KG1 (cell line): ENCODE measurements at places on chromosomes 7 and 10.

DNA sequence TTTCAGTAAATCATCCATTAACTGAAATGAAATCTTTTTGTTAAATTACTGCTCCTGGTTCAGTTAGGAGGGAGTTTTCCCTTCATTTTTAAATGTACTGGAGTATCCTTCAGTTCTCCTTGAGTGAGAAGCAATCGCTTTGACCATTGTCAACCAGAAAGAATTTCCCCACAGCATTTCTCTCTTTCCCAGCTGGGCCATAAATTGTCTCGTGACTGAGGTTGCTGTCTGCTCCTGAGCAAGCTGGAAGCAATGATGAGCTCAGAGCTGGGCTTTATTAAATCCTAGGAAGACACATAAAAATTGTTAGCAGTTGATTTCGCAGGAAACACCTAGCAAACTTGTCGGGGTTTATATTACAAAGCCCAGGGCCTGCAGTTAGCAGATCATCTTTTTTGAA is 102.0 kb upstream of the INSYN2A start:
- DNase-seq: no peak

DNA sequence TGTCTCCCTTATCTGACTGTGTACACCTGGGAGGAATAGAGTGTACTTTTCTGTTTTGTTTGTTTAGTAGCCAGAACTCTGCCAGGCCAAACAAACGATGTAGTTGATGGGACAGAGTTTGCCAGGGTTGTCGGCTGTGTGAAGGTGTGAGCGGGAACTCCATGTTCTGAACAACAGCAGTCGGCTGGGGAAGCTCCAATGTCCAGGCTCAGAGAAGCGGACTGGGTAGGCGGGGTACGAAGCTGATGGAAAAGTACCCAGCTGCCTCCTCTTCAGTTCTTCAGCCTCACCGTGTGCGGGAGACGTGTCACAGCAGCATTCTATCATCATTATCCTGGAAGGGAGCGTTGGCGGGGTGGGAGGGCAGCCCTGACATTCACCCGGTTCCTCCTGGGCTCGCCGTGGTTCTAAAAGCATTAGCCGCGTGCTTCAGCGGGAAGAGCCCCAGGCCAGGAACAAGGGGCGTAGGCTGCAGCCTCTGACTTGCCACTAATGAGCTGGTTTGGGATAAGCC is 52.9 kb downstream of the PFKFB3 start:
- no peak for DNase-seq

GRCh38 chr7:68689087-68689433 is 909.2 kb upstream of the AUTS2 start:
- no peak for DNase-seq

- no peak for DNase-seq
Observed at GRCh38 chr7:43927810-43928209, 1.6 kb downstream of the UBE2D4 start.

- no peak for DNase-seq
Observed at GRCh38 chr10:14486777-14487487, 156.2 kb upstream of the FRMD4A start.

DNA sequence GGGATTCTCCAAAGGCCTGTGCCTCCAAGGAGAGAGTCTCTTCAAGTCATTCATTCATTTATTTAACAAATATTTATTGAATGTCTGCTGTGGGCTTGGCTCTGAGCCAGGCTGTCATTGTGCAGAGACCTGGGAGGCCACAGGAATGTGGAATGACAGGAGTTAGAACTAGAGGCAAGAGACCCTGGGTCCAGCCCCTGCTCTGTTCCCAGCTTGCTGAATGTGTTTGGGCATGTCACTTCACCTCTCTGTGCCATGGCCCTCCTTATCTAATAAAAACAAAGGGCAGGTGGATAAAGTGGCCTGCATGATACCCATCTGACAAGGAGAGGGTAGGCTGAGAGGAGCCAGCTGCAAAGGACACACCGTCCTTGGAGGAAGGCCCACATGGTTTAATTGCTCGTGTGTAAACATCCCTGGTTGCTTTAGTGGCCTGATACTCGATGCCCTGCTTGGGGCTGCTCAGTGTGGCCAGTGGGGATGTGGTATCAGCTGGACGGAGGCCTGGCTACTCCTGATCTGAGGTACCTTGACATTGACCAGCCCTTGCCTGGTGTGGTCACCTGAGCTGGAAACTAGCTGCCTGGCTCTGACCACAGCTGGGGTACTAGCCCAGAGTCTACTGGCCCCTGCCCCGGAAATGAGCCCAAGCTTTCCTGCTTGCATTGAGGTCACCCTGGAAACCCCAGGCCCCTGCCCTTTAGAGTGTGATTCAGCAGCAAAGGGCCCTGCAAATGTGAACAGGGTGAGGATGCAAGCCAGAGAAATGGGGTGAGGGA is 116.2 kb downstream of the CDH23 start:
- DNase-seq: no peak

- no peak for DNase-seq
Observed at GRCh38 chr10:17808971-17809841, at the start of gene MRC1. MRC1 (plus strand) TSS chr10:17809348; CDS start chr10:17809466, 118 bp downstream.

GRCh38 chr7:81846398-81846797 is 76.6 kb upstream of the HGF start:
- DNase-seq: peak; percentile 82

DNA sequence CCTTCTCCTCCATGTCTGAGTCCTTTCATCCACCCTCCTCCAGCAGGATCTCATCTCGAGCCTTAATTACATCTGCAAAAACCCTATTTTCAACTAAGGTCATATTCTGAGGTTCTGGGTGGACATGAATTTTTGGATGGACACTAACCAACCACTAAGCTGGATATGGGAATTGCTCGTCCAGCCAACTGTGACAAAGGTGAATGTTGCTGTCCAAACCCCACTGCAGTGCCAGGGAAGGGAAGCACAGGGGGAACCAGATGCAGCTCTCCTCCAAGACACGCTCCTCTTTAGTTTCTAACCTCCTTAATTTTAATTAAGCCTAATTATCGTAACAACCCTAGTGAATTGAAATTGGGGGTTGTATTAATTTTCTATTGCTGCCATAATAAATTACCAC is 65.1 kb upstream of the EBF3 start:
- no peak for DNase-seq

DNA sequence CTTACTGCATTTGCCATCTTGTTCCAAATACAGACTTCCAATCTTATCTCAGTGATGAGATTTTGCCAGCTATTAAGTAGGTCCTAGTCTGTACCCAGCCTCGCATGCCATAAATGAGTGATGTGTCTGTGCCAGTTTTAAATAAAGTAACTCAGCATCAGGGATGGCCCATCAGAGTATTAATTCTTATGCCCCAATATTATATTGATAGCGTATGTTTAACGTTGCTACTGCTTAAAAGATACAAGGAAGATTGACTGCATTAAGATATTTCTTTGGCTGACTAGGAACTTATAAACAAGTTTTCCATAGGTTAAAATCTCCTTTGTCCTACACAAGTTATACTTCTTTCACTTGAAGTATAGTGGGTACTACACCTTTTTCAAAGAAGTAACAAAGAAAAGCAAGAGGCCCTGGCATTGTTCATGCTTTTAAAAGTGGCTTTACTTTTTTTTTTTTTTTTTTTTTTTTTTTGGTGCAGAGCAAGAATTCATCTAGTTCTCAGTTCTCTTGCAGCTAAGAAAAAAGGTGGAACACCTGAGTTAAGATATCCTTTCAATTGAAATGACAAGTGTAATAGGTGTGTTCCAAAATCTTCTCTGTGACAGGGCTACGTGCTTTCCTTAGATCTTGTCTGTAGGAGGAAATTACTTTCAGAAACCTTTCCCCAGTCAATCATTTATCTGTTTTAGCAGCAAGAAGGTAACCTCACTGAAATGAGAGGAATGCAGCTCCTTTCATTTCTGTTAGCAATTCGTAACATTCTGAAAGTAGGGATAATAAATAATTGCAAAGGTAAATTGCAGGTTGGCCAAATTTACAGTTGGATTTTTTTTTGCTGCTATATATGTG is 245.0 kb downstream of the CELF2 start:
- DNase-seq: no peak

DNA sequence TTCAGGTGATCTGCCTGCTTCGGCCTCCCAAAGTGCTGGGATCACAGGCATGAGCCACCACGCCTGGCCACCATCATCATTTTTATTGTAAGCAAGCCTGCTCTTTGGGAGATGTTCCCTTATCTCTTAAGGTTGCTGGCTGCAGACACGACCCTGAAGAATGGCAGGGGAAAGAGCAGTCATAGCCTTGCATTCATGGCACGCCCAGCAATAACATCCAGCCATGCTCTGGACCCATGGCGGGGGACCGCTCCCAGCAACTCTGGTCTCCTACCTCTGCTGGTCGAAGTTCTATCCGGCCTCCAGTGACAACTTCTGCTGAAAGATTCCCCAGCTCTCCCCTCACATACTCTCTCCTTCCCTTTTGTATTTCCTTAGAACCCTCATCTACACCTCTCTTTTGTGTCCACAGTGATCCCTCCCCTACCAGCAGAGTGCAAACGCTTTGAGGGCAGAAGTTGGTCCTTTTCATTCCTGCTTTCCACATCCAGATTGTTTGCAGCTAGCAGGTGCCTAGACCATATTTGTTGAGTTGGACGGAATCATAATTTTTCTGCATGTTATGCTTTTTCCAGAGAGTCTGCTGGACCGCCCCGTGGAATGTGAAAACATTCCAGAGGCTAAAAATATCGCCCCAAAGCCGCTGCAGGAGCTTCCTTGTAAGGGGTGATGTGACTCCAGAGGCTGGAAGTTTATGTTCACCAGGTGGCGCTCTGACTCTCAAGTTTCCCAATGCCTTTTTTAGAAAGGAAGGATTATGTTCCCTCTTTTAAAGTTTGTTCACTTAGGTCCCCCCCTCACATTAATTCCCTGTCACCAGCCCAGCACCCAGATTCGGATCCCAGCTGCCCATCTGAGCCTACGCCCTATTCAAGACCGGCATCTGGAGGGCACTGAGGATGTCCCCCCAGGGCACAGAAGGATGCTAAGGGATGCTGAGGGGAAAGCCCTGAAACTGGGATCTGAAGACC is 4.3 kb upstream of the MARVELD1 start:
- DNase-seq: no peak

DNA sequence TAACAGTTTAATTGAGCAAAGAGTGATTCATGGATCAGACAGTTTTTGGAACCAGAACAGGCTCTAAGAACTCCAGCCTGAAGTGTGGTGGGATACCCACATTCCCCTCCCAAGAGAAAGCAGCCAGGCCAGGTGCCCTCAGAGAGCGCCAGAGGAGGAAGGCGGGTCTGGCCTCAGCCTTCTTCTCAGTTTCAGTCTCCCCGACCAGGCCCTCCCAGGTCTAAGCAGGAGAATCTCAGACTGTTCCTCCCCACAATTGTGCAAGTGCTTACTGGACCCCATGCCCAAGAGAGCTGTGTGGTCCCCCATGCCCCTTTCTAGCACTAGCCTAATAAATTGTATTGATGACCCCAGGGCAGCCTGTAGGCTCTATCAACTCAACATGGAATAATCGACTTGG is 25.6 kb downstream of the PPIF start:
- DNase-seq: no peak

DNA sequence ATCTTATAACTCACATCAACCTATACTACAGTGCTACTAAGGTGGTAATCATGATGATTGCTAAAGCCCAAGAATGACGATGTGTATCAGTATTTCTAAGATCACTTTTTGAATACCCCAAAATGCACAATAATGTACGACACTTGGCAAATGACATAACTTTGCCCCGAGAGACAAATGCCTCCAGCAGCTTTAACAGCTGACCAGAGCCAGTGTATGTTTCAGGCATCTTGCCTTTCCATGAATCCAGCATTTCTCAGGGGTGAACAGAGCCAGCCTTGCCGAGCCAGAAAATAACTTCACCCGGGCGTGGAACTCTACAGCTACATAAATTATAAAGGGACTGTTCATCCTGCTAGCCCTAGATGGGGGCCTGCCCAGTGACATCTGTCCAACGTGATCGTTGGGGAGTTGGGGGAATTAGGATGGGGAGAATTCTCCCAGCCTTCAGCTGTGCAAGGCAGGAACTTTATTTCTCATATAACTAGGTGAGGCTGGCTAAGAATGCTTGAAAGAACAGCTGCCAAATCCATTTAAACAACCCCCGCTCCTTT is 1.8 kb downstream of the IGFBP3 start:
- DNase-seq: no peak

- peak; percentile 85 for DNase-seq
Observed at GRCh38 chr10:9302140-9302746, 1247.8 kb downstream of the GATA3 start.

GRCh38 chr10:99768556-99768955 is 13.9 kb upstream of the ABCC2 start:
- no peak for DNase-seq

- no peak for DNase-seq
Observed at GRCh38 chr7:112788778-112789343, 1.3 kb downstream of the TMEM168 start.

GRCh38 chr10:14405076-14406065 is 74.6 kb upstream of the FRMD4A start:
- DNase-seq: no peak

DNA sequence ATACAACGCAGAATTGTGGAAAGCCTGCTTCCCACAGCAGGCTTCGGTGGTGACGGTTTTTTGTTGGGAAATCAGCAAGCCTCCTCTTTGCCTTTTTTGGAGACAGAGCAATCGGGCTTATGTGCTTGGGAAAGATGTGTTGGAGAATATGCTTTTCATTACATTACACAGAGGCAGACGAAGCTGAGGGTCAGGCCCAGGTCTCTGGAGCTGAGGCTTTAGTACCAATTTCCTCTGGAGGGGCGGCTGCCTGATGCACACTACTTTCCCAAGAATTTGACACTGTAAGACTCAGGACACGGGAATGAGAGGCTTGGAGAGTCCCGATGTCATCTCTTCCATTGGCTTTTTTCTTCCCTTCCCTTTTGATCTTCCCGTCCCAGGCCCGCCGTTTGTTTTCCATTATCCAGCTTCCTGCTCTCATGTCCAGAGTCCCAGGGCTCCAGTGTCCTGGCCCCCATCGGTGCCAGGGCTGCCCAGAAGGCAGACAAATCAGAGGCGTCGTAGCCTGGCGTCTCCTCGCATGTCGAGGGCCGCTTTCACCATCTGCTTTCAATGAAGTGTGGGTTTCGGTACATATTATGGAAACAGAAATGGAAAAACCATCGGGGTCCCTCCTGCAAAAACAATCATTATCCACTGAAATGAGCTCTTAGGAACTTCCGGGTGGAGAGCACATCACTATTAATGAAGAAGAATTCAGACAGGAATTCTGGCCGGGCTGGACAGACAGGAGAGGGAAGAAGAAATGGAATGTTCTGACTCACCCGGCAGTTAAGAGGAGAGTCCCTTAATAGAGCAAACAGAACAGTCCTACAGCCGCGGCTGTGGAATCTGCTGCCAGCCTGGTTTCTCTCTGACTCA is 123.0 kb upstream of the JCAD start:
- DNase-seq: no peak

DNA sequence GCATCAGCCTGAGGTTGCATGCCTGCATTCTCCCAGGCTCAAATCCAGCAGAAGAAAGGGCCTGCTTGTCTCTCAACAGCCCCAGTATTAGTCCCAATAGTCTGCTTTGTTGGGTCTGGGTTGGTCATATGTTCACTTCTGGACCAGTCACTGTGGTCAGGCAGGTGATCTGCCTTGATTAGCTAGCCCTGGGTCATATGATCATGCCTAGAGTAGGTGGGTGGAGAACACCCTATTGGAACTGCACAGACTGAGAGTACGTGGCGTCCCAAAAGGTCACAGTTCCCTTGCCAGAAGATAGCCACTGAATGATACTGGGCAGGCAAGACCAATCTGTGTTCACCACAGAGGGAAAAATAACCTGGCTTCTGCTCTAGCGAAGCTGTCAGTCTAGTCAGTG is 80.1 kb downstream of the SH2D4B start:
- DNase-seq: no peak

- DNase-seq: no peak
Observed at GRCh38 chr10:21831986-21832820, 171.3 kb downstream of the DNAJC1 start.

- no peak for DNase-seq
Observed at GRCh38 chr10:126114884-126115555, 218.7 kb downstream of the FANK1 start.
